ENCODE measurements at places on chromosomes 13 and 19. TPM values are rescaled to one million over a fixed set of nuclear protein-coding genes. Genes with fewer than 3 reads are reported as not detected.

- peaks cover 6% of the 10 kb centered on the region for H3K4me1 ChIP-seq
- H3K27ac ChIP-seq = no peak overlapping the region
- no peak for DNase-seq
- H3K4me3 ChIP-seq = no peak overlapping the region
- H3K36me3 ChIP-seq = no peaks in the 10 kb centered on the region
Measured at GRCh38 chr19:47310819-47311218, 1.2 kb downstream of the C5AR1 start.

DNA sequence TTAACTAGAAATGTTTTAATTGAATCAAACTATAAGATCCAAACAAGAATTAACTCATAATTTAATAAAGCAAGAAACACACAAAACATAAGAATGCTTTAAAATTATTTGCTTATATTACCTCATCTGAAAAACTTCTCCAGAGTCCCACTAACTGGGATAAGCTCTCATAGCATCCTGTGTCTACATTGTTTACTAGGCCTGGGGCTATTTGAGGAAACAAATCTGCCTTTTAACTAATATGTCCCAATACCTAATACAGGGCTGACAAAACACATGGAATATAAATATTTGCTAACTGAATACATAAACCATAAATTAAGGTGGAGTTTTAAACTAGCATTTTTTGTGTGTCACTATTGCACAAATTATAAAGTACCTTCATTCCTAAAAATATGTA lies 1399.8 kb upstream of the SLC10A2 start:
- no peaks in the 10 kb centered on the region for H3K36me3 ChIP-seq
- no peaks in the 10 kb centered on the region for H3K4me1 ChIP-seq
- no peak overlapping the region for H3K27ac ChIP-seq
- H3K4me3 ChIP-seq = no peak overlapping the region

- no peaks in the 10 kb centered on the region for H3K4me1 ChIP-seq
- H3K4me3 ChIP-seq = no peak overlapping the region
- H3K36me3 ChIP-seq = peaks cover 49% of the 10 kb centered on the region
- no peak for DNase-seq
- H3K27ac ChIP-seq = no peak overlapping the region
Measured at GRCh38 chr13:72931311-72931710, 127.5 kb upstream of the KLF5 start.

GRCh38 chr19:39746836-39747529 lies 9.2 kb upstream of the CLC start:
- no peaks in the 10 kb centered on the region for H3K36me3 ChIP-seq
- no peak overlapping the region for H3K4me3 ChIP-seq
- H3K27ac ChIP-seq = no peak overlapping the region
- H3K4me1 ChIP-seq = no peaks in the 10 kb centered on the region

DNA sequence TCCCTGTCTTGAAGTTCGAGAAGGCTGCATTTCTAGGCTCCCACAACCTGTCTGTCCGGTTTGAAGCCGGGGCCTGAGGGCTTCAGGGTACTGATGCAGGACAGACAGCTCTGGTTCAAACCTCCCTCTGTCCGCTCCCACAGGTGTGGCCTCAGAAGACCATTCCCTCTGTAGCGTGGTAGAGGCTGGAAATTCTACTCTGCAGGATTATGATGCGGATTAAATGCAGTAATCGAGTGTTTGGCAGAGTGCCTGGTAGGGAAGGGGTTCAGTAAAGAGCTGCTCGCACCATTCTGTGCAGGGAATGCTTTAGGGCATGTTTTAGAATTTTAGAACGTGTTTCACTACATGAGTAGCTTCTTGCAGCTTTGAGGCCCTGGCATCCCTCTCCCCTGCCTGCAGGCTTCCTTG lies 30.5 kb downstream of the PPP1R37 start:
- H3K4me1 ChIP-seq = peaks cover 45% of the 10 kb centered on the region
- no peaks in the 10 kb centered on the region for H3K27me3 ChIP-seq
- no peak overlapping the region for H3K27ac ChIP-seq
- DNase-seq = no peak

DNA sequence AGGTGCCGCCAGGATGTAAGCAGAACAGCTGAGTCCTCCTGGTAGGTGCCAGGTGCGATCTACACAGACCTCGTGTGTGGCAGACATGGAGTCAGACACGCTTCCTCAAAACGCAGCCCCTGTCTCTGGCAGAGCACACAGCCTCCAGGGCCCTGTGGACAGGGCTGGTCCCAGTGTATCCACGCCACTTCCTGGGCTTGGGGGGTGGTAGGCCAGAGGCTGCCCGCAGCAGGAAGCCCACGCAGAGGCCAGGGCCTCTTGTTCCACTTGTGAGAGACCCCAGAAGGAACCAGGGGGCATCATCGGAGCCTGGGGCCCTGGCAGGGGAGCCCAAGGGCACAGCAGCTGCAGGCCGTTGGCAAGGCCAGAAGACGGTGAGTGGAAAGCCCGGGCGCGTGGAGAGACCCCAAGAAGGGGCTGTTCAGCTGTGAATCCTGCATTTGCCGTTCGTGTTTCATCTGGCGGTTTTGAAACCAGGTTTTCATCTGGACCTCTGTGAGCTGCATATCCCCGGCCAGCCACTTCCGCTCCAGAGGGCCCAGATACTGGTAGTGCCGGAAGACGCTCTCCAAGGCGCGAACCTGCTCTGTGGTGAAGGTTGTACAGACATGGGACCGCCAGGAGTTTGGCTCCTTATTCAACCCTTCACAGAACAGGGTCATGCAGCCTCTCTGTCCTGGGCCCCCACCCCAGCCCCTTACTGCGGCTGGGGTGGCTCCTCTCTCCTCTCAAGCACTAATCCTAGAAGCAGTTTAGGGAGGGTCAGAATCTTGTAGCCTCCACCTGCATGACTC lies 25.1 kb upstream of the SLITRK1 start:
- DNase-seq = no peak
- peaks cover 2% of the 10 kb centered on the region for H3K4me1 ChIP-seq
- no peak overlapping the region for H3K27ac ChIP-seq

- DNase-seq = no peak
- no peak overlapping the region for H3K4me3 ChIP-seq
- H3K27ac ChIP-seq = no peak overlapping the region
- H3K4me1 ChIP-seq = no peaks in the 10 kb centered on the region
Measured at GRCh38 chr13:82976499-82976898, 905.8 kb downstream of the SLITRK1 start.

DNA sequence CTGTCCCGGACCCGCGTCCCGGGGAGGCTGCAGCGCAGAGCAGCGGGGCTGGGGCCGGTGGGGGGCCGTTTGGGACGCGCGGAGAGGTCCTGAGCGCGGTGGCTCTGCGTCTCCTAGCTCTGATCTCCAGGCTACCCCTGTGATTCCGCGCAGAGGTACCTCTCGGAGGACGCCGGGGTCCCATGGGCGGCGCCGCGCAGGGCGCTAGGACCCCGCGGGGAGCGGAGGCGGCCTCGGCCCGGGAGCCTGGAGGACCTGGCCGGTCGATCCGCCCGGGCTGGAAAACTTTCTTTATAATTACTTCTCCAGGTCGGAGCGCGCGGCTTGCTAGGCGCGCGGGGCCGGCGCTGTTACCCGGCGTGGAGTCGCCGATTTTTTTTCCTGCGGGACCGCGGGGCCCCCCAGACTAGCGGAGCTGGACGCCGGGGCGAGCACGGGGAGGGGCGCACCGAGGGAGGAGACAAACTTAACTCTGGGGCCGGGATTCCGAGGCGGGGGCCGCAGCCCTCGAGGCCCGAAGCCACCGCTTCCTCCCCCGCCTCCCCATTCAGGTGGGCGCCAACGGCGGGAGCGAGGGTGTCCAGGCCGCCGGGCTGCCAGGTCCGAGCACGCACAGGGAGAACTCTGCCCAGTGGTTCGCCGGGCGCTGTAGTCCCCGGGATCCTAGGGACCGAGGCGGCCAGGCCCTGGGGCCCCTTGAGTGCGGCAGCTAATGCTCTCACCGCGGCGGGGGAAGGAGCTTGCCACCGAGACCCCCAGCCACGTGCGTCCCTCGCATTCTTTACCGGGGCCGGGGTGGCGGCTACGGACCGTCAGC lies 848 bp upstream of the CEBPA start:
- peaks cover 64% of the 10 kb centered on the region for H3K27me3 ChIP-seq
- H3K4me3 ChIP-seq = peak overlapping the region; percentile 56
- no peaks in the 10 kb centered on the region for H3K4me1 ChIP-seq
- no peaks in the 10 kb centered on the region for H3K36me3 ChIP-seq
- H3K27ac ChIP-seq = no peak overlapping the region

- H3K4me1 ChIP-seq = peaks cover 47% of the 10 kb centered on the region
- H3K27me3 ChIP-seq = peaks cover 3% of the 10 kb centered on the region
Measured at GRCh38 chr19:32349051-32349450, 3.6 kb downstream of the ZNF507 start.

DNA sequence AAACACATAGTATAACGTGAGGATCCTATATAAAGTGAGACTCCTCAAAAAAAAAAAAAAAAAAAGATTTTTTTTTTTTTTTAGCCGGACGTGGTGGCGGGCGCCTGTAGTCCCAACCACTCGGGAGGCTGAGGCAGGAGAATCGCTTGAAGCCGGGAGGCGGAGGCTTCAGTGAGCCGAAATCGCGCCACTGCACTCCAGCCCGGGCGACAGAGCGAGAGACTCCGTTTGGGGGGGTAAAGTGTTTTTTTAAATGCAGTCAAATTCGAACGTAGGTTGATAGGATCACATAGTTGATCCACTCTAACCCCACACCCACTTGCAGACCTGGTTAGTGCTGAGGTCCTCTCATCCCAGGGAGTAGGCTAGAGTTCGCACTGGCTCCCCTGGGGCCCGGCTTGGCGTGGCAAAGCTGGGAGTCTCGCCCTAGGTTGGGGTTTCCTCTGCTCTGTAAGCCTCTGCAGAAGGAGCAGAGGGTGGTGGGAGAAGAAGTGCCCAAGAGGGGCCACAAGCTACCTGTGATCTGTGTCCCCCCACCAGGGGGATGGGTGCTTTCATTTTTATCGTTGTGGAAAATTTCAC lies 6.5 kb downstream of the RNF225 start:
- H3K4me3 ChIP-seq = peak overlapping the region; percentile 86
- no peak overlapping the region for H3K27ac ChIP-seq
- DNase-seq = no peak
- H3K27me3 ChIP-seq = peaks cover 17% of the 10 kb centered on the region

- H3K4me1 ChIP-seq = no peaks in the 10 kb centered on the region
- no peaks in the 10 kb centered on the region for H3K36me3 ChIP-seq
- no peak overlapping the region for H3K4me3 ChIP-seq
- DNase-seq = no peak
- H3K27me3 ChIP-seq = peaks cover 9% of the 10 kb centered on the region
- no peak overlapping the region for H3K27ac ChIP-seq
Measured at GRCh38 chr19:16951529-16951928, 62.7 kb downstream of the F2RL3 start.

DNA sequence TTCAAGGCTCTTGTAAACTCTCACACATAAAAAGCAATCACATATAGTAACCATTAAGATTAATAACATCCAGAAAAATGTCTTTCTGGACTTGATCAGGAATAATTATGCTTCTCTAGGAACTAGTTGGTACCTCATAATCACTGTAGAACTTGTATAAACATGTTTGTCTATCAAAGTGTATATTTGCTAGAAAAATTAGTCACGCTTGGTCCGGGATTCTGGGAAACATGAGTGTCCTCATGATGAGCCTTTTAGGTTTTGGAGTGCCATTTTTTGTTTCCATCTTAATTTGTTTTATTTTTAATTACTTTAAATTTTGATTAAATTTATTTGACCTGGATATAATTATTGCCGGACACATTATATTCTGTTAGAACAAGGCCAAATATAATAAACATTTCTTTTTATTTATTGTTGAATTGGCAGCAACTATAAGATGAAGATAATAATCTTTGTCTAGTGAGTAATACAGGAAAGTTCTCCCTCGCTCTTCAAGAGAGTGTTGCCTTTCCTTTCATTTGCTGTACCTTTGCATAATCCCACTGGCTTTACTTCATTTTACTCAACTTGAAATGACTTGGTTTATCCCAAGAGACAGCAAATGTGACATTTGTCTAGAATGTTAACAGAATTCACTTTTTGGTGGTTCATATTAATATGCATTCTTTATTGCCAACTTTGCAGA lies 207.0 kb downstream of the NALCN start:
- no peaks in the 10 kb centered on the region for H3K36me3 ChIP-seq
- no peak overlapping the region for H3K4me3 ChIP-seq
- DNase-seq = no peak
- H3K27me3 ChIP-seq = peaks cover 4% of the 10 kb centered on the region
- no peak overlapping the region for H3K27ac ChIP-seq
- no peaks in the 10 kb centered on the region for H3K4me1 ChIP-seq

The LILRA1 gene
- total RNA-seq = not detected

The ACP5 gene
- 3.4 TPM for total RNA-seq

The ATP7B gene
- total RNA-seq = 0.66 TPM

Measured in activated naive CD8-positive, alpha-beta T cell treated with anti-CD3 and anti-CD28 coated beads for 36 hours (primary cell).